ENCODE measurements at places on chromosomes 1 and 21.

DNA sequence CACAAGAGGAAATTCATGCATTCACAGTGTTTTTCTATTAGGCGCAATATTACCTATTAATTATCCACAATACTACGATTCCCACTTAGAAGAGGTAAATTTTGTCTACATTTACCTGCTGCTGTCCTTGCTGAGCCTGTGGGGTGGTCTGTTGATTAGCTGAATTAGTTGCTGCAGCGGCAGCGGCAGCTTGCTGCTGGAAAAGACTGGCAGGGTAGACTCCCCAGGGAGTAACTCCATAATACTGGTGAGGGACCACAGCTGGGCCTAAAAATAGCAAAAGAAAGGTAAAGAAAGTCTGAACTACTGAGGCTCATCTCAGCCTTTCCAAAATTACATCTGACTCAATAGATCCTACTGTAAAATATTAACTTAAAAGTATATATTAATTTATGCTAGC, 66.0 kb upstream of the SDC3 start:
- no peak for DNase-seq

GRCh38 chr1:109105881-109106280, 8.0 kb upstream of the ELAPOR1 start:
- DNase-seq: no peak

GRCh38 chr1:209823143-209824041, 4.4 kb upstream of the UTP25 start:
- DNase-seq: no peak

- DNase-seq: no peak
Observed at GRCh38 chr1:197356723-197357533, 88.9 kb downstream of the CRB1 start.

DNA sequence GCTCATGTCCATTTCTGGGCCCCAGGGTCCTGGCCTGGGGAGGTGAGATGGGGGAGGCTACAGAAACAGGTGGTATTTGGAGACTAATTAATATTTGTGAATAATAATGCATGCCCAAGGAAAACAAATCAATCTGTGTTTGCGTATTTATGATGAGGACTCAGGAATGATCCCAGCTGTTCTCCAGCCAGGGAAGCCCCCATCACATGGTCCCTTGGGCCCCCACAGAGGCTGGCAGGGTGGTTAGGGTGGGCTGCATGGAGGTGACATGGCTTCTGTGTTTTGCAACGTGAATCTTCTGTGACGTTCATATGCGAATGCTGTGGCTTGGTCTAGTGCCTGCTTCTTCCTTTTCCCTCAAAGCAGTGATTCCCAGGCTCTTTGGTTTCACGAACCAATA, 10.5 kb downstream of the PTPRF start:
- DNase-seq: no peak

GRCh38 chr1:36148821-36149236, 457 bp downstream of the TRAPPC3 start:
- no peak for DNase-seq

DNA sequence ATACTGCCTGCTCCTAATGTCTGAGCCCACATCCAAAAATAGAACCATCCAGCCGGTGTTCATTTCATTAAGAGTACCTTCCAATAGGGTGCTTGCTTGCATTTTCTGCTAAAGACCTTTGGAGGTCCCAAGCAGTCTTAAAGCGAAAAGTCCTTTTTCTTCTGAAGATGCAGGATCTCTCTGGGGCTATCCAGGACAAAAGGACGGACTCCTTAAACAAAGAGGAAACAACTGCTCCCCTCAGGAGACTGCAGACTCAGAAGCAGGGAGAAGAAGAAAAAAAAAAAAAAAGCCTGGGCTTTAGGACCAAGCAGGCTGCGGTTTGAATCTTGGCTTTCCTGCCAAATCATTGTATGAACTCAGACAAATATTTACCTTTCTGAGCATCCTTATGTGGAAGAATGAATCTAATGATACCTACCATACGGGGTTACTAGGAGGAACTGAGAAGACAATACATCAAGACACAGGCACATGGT, 204.0 kb downstream of the PLPP3 start:
- no peak for DNase-seq

- no peak for DNase-seq
Observed at GRCh38 chr1:234856845-234857245, 246.9 kb upstream of the IRF2BP2 start.

DNA sequence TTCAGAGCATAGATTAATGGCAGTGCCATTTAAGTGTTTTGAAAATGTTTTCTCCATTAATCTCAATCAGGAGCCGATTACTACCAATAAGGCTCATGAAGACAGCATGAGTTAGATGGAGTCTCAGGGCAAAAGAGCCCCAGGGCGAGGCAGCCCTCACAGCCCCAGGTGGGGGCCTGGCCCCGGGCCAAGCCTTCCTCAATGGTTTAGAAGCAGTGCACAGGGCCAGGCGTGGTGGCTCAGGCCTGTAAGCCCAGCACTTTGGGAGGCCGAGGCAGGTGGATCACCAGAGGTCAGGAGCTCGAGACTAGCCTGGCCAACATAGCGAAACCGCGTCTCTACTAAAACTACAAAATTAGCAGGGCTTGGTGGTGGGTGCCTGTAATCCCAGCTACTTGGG, 348.1 kb upstream of the VAMP3 start:
- no peak for DNase-seq

- DNase-seq: no peak
Observed at GRCh38 chr1:55986003-55986402, 593.4 kb downstream of the PLPP3 start.

DNA sequence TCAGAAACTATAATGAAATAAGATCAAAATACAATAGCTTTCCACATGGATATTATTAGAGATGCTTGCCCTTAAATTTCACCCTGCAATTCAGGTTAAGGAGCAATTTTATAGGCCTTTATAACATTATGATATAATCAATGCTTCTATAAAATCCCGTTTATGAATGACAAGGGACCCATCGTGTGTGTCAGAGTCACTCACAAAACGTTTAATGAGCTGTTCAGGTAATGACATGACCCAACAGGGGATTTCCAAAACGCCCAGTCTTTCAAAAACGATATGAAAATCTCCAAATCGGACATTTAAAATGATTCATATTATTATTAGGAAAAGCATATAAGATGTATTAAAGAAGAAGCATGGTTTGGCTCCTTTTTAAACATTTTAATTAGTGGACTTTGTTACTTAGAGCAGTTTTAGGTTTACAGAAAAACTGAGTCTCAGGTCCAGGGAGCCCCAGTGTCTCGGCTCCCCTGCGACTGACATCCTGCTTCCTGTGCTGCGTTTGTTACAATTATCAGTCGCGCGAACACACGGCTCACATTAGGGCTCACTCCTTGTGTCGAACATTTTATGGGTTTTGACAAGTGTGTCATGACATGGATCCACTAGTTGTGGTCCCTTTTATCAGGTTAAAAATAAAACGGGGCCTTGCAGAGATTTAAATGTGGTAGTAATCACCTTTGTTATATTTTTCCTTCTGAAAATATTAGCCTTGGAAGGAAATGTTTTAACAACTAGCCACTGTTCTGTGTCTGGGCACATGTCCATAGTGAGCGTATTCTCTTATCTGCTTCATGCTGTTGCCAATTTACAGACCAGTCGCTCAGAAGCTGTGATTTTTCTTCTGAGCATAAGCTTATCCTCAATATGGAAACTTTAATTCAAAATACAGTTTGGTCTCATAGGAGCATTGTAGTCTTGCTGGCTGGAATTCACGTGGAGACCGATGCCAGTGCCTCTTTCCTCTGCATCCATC, 52.0 kb upstream of the POFUT2 start:
- no peak for DNase-seq

All from cerebellar nuclear complex (tissue), 1 donor.